Activated gamma-delta T cell treated with anti-CD3 and anti-CD28 coated beads, Interleukin-2, amount 50 U/mL, for 16 hours (primary cell): ENCODE measurements at places on chromosomes 1 and 21.

GRCh38 chr1:206713070-206713469 lies 28.4 kb downstream of the MAPKAPK2 start:
- no peak for DNase-seq

DNA sequence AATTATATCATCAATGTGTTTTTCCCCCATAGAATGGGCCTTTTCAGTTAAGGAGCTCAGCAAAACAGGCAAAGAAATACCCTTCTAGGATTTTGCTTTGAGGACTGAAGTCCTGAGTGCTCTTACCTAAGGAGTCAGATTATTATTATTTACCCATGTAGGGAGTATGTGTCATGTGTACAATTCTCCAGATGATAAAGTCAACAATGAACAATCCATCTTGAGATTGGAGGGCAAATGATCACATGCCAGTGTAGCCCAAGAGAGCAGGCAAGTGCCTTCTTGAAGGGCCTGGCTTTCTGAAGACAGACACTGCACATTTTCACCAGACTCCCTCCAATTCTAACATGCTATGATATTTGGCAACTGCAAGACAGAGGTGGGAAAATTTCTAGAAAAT lies 159.7 kb downstream of the PCNX2 start:
- DNase-seq: no peak

GRCh38 chr1:23967871-23968270 lies 8.2 kb downstream of the PNRC2 start:
- no peak for DNase-seq

- DNase-seq: no peak
Observed at GRCh38 chr1:48876330-48876785, 99.7 kb upstream of the BEND5 start.

GRCh38 chr1:54372978-54373377 lies 33.2 kb downstream of the SSBP3 start:
- DNase-seq: no peak

GRCh38 chr1:54358503-54359168 lies 47.6 kb downstream of the SSBP3 start:
- DNase-seq: no peak

GRCh38 chr1:31055501-31055900 lies 10.0 kb downstream of the PUM1 start:
- no peak for DNase-seq

GRCh38 chr1:15735304-15736037 lies 587 bp upstream of the SLC25A34 start:
- no peak for DNase-seq

GRCh38 chr1:36922593-36923426 lies 111.5 kb downstream of the GRIK3 start:
- DNase-seq: no peak

- no peak for DNase-seq
Observed at GRCh38 chr1:193749868-193750267, 563.5 kb upstream of the B3GALT2 start.

GRCh38 chr21:36104317-36105300 lies 30.3 kb upstream of the CBR3 start:
- DNase-seq: peak; percentile 42

GRCh38 chr1:109793486-109794318 lies 30.0 kb upstream of the EPS8L3 start:
- DNase-seq: peak; percentile 40

DNA sequence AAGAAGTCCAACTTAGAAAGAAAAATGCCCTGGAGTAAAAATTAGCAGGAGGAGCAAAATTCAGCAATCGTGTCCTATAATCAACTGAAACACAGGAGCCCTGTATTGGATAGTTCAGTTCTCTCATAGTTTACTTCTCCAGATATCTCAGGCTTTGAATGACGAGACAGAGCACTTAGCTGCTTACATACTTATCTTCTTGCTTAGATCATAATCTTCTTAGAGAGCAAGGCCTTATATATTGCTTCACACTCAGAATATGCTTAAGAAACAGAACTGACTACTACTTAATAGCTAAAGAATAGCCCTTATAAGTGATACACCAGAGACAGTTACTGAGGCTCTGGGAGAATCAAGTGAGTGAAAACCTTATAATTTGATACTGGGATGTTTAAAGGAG lies 38.9 kb downstream of the TOR3A start:
- no peak for DNase-seq

DNA sequence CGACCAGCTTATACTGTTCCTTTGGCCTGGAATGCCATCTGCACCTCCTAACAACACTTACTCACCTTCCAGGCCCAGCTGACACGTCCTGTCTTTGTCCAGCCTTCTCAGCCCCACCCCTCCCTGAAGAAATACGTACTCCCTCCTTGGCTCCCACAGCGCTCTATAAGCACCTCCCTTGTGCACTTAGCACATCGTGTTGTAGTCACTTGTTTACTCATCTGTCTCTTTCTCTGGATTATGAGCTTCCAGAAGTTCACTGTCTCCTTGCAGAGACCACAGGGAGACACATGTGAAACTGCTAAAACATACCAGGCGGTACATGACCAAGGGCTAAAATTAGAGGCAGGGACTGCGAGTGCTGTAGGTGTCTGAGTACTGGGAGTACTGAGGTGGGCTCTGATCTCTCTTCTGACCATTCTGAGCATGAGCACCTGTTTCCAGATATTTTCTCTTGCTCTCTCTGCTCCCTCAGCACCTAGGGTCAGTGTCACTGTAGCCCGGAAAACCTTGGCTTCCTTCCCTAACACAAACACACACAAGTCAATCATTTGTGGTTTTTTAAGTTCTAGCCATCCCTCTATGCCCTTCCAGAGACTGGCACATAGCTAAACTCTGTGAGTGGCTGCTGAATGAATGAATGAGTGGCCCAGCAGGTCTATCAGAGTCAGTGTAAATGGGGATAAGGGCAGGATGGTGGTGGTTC lies 5.1 kb downstream of the DCST1 start:
- no peak for DNase-seq

DNA sequence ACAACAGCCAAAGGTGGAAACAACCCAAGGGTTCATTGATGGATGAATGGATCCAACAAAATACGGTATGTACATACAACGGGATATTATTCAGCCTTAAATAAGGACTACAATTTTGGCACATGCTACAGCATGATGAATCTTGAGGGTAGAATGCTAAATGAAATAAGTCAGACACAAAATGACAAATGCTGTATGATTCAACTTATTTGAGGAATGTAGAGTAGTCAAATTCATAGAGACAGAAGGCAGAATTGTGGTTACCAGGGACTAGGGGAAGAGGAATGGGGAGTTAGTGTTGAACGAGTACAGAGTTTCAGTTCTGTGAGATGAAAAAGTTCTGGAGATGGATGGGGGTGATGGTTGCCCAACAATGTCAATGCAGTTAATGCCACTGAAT lies 118.0 kb upstream of the PAXBP1 start:
- no peak for DNase-seq

DNA sequence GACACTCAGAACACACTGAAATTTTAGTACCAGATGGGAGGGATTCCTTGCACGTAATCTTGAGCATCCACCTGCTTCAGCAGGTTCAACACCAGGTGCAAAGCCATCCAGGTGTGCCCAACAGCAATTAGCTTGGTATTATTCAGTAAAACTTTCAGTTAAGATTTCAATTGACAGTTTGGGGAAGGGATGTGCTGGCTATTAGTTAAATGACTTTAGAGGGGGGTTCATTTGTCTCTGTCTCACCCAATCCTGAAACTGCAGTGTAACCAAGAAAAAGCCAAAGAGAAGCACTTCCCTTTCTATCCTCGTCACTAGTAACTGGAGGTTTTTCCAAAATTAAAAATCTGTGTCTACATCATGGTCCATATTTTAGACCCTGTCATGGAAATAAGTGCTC lies 90.9 kb downstream of the PIK3R3 start:
- no peak for DNase-seq

GRCh38 chr1:115732316-115732715 lies 36.2 kb downstream of the CASQ2 start:
- DNase-seq: no peak

DNA sequence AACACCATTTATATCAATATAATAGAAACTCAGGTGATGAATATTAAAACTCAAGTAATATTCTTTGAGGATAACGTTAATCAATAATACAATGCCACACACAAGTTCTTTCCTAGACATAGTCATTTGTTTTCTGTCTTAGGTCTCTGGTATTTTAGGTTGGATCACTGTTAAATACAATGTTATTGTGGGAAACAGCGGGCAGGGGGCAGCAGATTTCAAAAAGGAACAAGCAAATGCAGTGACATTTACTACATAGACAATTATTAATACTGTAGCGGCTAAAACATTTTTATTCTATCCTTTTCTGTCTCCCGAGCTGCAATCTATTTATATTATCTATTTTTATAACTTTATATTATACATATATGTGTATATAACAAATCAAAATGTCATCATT lies 186.4 kb upstream of the ZNHIT6 start:
- DNase-seq: no peak
